Activated effector memory CD4-positive, alpha-beta T cell treated with anti-CD3 and anti-CD28 coated beads, Interleukin-2, amount 50 U/mL, for 16 hours (primary cell): ENCODE measurements at places on chromosomes 2 and 18.
A peak's percentile ranks its signal among the peaks of the same experiment; 100 is the strongest.

GRCh38 chr2:205409411-205409810 is 272.9 kb upstream of the NRP2 start:
- no peak for DNase-seq

DNA sequence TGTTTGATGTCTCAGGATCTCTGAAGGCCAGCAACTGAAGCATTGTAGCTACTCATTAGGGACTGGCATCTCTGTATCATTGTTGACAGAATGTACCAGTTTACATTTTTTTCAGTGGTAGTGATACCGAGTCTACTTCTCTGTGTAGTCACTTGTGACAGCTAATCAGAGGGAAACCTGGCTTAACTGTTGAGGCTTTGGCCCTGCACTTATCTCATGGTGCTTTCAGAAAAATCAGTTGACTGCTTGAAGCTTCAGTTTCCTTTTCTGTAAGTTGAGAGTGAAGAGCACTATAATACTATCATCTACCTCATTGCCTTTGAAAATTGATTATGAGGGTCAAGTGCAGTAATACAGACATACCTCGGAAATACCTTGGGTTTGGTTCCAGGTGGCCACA is 90.0 kb downstream of the COMMD1 start:
- no peak for DNase-seq

DNA sequence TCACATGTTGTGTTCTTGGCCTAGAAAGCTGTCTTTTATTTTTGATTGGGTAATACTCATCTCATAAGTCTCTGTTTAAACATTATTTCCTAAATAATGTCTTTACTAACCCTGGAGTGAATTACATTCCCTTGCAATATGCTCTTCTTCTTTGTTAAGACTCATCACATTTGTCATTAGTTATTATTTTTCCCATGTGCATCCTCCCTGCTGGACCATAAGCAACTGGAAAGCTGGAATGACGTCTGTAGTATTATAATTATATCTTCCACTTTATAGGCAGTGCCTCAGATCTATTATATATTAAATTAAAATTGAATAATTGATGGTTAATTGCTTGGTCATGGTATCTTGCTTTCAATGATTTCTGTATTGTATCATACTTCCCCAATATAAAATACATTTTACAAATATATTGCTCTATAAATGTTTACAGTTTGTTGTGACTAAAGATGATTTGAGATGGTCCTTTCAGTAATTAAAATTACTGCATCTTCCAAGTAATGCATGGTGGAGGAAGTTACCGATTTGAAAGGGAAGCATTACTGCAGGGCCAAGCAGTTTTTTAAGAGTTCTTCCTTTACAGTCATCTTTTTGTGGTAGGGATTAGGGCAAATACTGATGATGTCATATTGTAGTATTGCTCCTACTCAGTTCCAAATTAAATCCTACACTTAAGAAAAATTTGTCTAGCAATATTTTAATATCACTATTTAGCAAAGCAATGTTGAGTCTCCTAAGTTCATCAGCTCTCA is 2.1 kb upstream of the RGPD4 start:
- no peak for DNase-seq

DNA sequence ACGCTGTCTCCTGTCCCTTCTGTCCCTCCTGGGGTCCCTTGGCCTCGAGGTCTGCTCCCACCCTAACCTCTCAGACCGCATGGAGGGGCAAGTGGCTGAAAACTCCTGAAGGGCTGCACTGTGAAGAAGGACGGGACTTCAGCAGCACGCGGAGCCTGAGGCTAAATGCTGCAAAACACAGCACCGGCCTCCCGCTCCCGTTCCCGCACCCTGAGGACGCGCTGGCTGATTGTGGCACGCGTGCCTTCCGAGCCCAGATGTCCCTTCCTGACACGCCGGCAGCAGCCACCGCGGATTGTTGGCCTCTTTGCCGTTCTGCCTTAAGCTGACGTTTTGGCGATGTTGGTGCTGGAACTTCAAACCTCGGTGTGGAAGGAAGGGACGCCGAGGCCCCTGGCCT is 125.9 kb upstream of the CTDP1 start:
- DNase-seq = no peak

DNA sequence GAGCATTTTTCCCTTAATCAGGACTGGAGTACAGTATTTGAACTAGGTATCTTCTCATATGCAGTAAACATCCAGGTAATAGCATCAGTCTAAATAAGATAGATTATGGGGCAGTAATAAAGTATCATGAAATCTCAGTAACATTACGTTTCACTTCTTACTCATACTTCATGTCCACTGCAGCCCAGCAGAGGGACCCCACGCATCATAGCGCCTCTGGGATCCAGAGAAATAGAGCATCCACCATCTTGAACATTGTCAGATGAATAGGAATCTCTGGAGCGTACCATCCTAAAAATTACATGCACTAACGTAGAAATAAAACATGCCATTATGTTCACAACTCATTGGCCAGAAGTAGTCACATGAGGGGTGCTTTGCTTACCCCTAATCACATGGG is 499.0 kb downstream of the CPS1 start:
- no peak for DNase-seq

DNA sequence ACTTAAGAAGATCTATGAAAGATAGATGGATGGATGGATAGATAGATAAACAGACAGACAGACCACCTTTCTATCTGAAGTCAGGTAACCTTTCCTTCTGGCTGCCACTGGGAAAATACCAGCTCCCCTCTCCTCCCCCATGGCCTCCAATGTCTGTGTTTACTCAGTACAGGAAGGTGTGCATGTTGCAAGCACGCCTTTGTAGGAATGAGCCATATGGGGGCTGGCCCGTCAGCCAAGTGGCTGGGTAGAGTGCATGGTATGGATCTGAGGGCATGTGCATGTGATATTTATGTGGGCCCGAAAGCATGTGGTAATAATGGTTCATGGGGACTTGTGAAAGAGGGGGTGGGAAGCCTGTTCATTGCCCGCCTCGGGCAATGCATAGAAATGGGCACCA is 109.2 kb upstream of the FZD7 start:
- no peak for DNase-seq

DNA sequence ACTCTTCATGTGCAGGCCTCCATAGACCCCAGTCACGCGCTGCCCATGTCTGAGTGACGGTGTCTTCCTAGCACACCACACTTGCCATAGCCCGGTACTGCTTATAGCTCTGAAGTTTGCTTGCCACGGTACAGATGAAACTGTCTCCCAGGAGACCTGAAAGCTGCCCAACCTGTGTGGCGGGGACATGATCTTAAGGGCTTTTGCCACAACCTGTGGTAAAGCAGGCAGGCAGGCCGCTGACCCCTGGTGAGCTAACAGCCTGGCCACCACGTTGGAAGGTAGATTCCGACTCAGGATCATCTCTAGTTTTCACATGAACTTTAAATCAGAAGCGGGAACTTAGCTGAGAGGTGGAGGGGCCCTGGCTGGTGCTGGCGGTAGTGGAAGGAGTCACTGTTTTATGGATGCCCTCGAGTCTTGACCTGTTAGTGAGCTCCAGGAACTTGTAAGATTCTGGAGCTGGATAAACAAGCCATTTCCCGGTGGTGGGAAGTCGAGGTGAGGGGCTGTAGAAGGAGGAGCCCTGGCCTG is 153.3 kb downstream of the ZNF236 start:
- DNase-seq = no peak

DNA sequence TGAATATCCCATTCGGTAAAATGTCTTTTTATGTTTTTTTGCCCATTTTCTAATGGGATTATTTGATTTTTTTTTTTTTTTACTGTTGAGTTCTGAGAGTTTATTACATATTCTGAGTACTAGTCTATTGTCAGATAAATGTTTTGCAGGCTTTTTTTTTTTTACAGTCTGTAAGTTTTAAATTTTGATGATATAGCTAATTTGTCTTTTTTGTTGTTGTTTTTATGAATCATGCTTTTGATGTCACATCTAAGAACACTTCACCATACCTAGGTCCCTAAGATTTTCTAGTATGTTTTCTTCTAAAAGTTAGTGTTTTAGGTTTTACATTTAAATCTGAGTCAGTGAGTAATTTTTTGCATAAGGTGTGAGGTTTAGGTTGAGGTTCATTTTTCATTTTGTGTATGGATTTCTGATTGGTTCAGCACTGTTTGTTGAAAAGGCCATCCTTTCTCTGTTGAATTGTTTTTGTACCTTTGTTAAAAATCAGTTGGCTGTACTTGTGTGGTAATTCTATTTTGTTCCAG is 40.7 kb downstream of the PTPN4 start:
- no peak for DNase-seq

DNA sequence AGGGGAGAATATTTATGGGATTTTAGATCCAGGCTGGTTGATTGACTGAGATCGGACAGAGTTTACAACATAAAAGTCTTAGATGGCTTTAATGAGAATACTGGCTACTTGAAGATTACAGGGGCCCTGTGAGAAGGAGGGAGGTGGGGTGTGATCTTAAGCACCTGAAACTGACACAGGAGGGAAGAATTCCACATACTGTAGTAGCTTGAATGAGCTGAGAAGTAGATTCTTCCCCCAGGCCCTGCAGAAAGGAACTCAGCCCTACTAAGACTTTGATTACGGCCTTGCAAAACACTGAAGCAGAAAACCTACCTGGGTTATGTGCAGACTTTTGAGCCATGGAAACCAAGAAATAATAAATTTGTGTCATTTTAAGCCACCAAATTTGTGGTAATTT is 1062.9 kb upstream of the GYPC start:
- DNase-seq = no peak

GRCh38 chr18:23550898-23551297 is 35.4 kb downstream of the NPC1 start:
- no peak for DNase-seq

GRCh38 chr18:78777992-78778391 is 201.6 kb upstream of the SALL3 start:
- no peak for DNase-seq

GRCh38 chr2:215755641-215756345 is 257.6 kb downstream of the MREG start:
- no peak for DNase-seq

DNA sequence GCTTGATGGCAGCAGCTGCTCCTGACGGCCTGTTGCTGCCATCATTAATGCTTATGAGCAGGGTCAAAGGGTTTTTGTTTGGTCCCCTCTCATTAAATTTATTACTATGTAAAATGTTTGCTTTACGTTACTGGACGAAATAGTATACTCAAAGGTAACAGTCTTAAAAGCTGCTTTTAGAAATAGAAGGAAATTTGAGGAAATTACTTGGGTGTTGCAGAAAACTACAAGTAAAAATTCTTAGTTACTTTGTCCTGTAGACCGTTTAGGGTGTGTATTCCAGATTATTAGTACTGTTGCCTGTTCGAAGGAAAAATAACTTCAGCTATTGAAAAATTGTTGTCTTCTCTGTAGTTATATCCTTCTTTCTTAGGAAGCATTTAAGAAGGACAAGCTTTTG is 27.8 kb downstream of the DDX1 start:
- no peak for DNase-seq

DNA sequence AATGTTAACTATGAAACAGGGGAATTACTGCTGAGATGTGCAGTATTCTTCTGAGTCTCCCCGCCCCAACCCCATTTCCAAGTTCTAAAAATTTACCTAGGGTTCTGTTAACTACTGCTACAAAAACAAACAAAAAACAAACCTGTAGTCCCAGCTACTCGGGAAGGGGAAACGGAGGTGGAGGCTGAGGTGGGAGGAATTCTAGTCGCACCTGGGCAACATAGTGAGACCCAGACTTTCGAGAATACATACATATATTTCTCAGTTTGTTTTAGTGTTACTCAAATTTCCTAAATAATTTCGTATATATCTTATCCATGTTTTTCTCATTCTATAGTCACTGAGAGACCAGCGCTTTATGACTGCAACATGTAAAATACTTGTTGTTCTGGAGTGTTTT is 989 bp downstream of the STAM2 start:
- DNase-seq = no peak

DNA sequence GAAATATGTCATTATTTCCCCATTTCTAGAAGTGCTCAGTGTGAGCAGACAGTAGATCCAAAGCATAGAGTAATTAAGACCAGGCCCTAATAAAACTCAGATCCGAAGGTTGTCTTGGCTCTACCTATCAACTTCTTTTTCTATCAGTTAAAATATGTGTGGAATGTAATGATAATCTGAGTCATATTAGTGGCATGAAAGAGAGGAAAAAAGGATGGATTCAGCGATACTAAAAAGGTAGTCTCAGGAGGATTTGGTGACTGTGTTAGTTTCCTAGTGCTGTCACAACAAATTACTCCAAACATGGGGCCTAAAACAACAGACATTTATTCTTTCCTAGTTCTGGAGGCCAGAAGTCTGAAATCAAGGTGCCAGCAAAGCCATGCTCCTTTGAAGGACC is 103.7 kb upstream of the NABP1 start:
- no peak for DNase-seq

- DNase-seq = no peak
These were observed 140.8 kb downstream of the PTGR3 start for GRCh38 chr18:75067996-75068645.

GRCh38 chr18:79516441-79516931 is 120.8 kb downstream of the NFATC1 start:
- DNase-seq = no peak

DNA sequence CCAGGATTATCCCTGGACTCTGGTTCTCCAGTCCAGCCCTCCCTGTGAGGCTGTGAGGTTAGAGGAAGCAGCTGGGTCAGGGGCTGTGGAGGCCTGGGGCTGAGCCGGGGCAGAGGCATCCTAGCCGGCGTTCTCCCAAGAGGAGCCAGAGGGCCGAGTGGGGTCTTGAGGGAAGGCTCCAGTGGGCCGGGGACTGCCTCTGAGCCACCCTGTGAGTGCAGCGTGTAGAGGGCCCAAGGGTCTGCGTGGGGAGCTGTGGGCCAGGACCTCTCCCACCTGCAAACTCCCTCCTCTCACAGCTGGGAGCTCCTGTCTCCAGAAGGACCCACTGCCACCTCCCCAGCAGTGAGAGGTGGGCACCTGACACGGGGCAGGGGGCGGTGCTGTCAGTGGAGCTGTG is 41.0 kb downstream of the GLI2 start:
- DNase-seq = no peak

DNA sequence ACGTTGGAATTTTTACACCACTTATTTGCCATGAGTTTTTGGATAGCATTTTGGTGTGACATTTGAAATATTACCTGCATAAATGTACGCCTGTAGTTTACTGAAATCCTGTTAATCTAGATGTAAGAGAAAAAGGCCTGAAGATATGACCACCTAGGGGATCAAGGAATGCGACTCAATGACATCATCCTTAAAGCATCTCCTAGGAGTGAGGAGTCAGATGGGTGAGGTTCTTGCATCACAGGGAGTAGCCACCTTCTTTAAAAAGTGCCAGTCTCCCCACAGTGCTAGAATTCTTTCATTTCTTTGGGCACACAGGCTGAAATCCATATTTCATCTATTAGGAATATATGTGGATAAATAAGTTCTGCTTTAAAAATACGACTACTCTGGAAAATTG is 34.5 kb downstream of the ADCYAP1 start:
- no peak for DNase-seq

GRCh38 chr2:98465456-98466226 is 21.0 kb downstream of the INPP4A start:
- peak; percentile 89 for DNase-seq

GRCh38 chr2:231193216-231193615 is 5.2 kb upstream of the ARMC9 start:
- no peak for DNase-seq
